ENCODE measurements at places on chromosomes 2 and 18.

- no peak for DNase-seq
Observed at GRCh38 chr2:231781798-231782726, 980 bp upstream of the PDE6D start.

- DNase-seq: no peak
Observed at GRCh38 chr2:226234187-226234586, 565.4 kb downstream of the IRS1 start.

DNA sequence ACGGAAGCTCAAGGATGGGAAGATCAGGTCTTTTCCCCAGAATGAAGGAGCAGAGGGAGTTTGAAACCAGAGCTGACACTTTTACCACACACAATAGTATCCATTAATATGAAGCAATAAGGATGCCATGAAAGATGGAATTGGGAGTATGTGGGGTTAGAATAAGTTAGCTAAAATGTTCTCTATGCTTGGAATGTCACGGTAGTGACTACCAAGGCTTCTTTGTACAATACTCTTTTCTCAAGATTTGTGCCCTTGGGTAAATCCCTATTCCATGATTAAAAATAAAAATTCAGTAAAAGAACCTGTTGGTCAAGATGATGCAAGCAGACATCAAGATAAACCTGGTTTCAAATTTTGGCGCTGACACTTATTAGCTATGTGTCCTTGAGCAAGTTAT, 75.0 kb downstream of the NRXN1 start:
- DNase-seq: no peak

- no peak for DNase-seq
Observed at GRCh38 chr18:48488388-48488850, 50.4 kb upstream of the CTIF start.

DNA sequence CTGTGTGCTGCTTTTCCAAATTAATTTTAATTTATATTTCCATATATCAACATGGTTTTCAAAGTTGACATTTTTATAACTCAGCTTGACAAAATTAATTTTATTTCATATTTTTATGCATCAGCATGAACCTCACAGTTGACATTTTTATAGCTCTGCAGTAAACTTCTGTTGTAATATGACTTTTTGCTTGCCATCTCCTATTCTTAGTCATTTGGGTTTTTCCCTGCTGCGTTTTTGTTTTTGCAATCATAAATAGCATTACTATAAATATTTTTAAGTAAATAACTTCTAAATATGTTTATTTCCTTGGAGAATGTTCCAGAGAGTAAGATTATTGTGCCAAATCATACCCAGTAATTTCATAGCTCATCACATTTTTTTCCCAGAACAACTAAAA, 21.0 kb upstream of the L3MBTL4 start:
- no peak for DNase-seq

- DNase-seq: no peak
Observed at GRCh38 chr2:19894134-19894792, 7.5 kb downstream of the TTC32 start.

DNA sequence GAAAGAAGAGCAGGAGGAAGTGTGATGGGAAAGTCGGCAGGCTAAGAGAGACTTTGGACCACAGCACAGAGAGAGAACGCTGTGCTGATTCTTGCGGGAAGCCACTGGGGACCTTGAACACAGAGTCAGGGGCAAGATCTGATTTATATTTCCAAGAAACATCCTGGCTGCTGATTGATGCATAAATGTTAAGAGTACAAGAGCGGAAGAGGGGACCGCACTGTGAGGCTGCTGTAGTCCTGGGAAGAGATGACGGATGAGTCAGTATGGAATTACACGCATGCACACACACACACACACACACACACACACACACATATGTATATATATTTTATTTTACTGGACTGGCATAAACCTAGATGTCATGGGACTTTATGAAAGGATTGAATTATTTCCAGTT, 865.6 kb upstream of the ID2 start:
- DNase-seq: no peak

GRCh38 chr2:234569776-234570430, 73.0 kb upstream of the ARL4C start:
- DNase-seq: no peak

GRCh38 chr2:64533882-64534281, 9.8 kb downstream of the AFTPH start:
- DNase-seq: no peak

GRCh38 chr18:22734791-22735627, 198.1 kb upstream of the RBBP8 start:
- DNase-seq: no peak

GRCh38 chr2:169086893-169087467, 17.6 kb downstream of the DHRS9 start:
- DNase-seq: no peak

GRCh38 chr2:231486851-231487596, 22.7 kb upstream of the NCL start:
- no peak for DNase-seq

DNA sequence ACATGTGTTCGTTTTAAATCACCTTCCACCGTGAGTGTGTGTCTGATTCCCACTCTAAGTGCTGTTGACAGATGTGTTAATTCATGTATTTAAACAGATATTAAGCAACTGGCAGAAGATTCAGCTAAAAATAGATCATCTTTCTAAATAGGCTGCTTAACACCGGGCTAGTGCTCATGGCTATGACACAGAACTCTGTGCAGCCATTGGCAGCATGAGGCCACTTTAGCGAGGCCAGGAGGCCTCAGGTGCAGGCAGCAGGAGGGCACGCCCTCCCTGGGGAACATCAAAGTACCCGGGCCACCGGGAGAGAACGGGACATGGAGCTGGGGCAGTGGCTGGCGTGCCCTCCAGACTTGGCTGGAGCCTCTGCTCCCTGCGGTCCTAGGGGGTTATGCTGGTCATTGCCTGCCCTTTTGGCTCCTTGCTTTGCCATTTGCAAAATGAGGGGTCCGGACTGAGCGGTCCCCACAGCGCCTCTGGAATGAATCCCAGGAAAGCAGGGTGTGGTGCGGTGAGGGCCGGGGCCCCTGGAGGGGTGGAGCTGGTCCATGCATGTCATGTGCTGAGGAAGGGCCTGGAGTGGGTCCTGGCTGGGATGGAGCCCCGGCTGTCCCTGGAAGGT, 62.8 kb upstream of the HDAC4 start:
- no peak for DNase-seq

DNA sequence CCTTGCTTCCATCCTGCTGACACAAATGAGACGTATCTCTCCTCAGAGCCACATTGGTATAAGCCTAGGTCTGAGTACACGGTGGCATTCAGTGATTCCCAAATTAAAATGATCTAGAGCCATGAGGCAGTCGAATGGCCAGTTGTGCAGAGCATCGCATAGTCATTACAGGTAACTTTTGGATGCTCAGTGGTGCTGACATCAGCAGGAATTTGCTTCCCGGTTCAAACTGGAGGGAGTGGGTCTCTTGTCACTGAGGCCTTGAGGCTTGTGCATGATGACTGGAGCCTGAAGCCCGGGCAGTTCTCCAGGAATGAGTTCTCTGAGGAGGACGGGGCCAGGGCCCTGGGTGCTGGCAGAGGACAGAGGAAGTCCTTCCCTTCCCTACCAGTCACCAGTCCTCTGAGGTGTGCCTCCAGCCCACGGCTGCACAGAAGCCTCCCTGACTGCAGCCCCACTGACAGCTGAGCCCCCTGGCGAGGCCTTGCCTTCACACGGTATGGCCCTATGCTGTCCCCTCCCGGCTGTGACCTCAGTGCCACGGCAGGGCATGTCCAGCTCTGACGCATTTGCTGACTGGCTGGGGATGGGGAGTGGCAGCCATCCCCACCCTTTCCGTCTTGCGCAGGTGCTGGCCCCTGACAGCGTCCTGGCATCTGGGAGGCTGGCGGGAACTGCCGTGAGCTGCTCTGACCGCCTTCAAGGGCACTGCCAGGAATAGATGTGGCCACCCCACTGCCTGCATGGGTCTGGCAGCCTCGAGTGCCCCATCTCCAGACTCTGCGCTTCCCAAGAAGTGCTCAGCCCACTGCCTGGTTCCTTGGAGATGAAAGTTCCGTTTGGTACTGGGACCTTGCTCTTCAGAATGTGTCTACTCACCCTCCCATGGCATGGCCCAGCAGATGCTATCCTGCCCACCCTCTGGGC, 117.4 kb downstream of the CELF4 start:
- no peak for DNase-seq

GRCh38 chr2:188785061-188785460, 189.1 kb upstream of the COL3A1 start:
- DNase-seq: no peak

DNA sequence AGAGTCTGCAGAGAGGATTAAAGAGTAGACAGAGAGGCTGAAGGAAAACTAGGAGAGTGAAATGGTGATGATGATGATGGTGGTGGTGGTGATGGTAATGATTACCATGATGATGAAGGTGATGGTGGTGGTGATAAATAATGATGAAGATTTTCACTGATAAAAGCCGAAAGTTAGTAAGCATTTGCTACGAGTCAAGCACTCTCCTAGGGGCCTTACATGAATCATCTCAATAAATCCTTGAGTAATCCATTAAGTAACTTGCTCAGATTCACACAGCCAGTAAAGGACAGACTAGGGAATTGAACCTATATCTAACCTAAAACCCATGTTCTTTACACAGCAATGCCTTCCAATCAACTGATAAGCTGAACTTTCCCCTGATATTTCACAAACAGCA, 106.7 kb upstream of the PGAP1 start:
- DNase-seq: no peak

- peak; percentile 65 for DNase-seq
Observed at GRCh38 chr18:31977270-31977872, 34.4 kb upstream of the TRAPPC8 start.

DNA sequence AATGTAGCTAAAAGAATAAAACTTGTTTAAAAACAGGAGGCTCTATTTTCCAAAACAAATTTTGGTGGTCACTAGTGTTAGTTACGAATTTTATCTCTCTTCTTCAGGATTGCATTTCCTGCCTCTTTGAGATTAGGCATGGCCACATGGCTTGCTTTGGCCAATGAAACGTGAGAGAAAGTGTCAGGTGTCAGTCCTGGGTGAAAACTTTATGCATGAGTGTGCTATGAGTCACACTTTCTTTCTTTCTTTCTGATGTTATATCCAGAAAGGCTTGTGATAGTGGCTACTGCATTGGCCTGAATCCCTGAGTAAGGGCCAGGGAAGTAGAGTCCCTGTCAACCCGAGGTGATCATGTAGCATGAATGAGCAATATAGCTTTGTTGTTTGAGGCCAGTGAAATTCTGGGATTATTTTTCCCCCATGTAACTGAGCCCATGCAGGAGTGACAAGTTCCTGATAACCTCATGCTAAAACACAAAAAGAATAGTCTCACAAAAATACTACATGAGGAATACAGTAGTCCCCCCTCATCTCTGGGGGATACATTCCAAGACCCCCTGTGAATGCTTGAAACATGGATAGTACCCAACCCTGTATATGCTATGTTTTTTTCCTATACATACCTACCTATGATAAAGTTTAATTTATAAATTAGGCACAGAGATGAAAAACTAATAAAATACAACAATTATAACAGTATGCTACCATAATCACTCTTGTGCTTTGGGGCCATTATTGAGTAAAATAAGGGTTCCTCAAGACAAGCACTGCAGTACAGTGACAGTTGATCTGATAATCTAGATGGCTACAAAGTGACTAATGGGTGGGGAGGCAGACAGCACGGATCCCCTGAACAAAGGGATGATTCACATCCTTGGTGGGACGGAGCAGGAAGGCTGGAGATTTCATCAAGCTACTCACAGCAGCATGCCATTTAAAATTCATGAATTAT, 109.5 kb downstream of the CDC42EP3 start:
- DNase-seq: no peak

DNA sequence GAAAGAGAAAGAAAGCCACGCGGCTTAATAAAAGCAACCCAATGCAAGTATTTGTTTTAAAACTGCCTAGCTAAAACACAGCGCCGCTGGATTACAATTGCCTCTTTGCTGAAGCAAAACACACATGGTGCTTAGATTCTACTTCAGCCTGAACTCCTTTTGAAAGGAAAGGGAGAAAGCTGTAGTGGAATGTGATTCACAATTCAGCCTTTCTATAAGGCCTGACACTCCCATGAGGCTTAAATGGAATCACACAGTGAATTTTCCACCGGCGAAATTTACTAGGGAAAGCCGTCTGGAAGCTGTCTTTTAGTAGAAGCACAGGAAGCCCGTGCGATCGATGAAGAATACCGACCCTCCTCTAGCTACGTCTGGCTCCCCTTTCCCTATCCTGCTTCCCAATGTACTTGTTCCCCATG, 348.0 kb downstream of the DLGAP1 start:
- DNase-seq: no peak

DNA sequence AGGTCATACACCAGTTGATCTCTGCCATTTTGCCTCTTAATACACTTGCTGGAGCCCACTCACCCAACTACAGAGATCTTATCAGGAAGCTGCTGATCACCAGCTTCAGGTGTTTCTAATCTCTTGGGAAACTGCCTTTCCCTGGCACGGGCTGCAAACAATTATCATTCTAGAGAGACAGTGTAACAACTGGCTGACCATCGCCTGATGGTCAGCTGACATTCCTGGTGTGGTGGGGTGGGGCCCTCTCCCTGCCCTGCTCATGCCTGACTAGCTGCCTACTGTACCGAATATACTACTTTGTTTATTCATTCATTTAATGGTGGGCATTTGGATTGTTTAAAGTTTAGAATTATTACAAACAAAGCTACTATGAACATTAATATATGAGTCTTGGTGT, 311.5 kb downstream of the CBLN2 start:
- DNase-seq: no peak

DNA sequence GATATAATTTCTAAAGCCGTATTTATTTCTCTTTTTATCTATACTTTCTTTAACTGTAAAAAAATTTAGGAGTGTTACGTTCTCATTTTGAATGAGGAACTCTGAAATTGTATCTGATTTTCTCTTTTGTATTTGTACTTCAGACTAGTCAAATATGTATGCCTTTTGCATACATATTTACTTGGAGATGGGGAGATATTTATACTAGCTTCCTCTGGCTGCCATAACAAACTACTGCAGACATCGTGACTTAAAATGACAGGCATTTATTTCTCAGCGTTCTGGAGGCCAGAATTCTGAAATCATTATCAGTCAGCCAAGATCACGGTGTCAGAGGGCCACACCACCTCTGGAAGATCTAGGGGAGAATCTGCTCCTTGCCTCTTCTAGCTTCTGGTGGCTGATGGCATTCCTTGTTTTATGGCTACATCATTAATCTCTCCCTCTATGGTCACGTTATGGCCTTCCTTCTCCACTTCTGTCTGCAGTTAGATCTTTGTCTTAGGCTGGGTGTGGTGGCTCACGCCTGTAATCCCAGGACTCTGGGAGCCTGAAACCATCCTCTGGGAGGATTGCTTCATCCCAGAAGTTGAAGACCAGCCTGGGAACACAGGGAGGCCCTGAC, 8.2 kb downstream of the LCLAT1 start:
- no peak for DNase-seq

GRCh38 chr2:18830962-18831361, 241.6 kb upstream of the NT5C1B start:
- no peak for DNase-seq

DNA sequence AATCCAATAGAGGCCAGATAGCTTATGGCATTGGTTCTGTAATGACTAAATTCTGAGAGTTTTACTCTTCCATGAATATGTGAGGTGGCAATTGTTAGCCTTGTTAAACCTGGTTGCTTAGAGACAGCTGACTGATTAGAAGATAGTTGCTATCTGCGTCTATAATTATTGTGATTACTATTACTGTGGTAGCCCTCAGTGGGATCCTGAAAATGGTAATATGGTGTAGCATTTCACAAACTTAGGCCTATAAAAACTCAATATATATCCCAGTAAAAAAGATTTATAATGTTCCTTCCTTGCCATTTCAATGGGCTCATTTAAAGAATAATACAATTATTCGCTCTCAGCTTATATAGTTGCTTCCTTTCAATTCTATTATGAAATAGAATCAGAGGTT, 405.8 kb upstream of the CDH2 start:
- DNase-seq: no peak
